ENCODE measurements at places on chromosomes 7 and 10.

- no peak for DNase-seq
These were observed 41.2 kb downstream of the TNRC18 start for GRCh38 chr7:5382281-5382892.

- no peak for DNase-seq
These were observed 53.9 kb upstream of the EFCAB10 start for GRCh38 chr7:105635197-105635596.

- no peak for DNase-seq
These were observed 6.3 kb downstream of the WNT16 start for GRCh38 chr7:121334875-121335648.

GRCh38 chr10:119602241-119603095, 5.7 kb upstream of the TIAL1 start:
- peak; percentile 4 for DNase-seq

- DNase-seq = no peak
These were observed 51.9 kb upstream of the COMTD1 start for GRCh38 chr10:75287697-75288096.

DNA sequence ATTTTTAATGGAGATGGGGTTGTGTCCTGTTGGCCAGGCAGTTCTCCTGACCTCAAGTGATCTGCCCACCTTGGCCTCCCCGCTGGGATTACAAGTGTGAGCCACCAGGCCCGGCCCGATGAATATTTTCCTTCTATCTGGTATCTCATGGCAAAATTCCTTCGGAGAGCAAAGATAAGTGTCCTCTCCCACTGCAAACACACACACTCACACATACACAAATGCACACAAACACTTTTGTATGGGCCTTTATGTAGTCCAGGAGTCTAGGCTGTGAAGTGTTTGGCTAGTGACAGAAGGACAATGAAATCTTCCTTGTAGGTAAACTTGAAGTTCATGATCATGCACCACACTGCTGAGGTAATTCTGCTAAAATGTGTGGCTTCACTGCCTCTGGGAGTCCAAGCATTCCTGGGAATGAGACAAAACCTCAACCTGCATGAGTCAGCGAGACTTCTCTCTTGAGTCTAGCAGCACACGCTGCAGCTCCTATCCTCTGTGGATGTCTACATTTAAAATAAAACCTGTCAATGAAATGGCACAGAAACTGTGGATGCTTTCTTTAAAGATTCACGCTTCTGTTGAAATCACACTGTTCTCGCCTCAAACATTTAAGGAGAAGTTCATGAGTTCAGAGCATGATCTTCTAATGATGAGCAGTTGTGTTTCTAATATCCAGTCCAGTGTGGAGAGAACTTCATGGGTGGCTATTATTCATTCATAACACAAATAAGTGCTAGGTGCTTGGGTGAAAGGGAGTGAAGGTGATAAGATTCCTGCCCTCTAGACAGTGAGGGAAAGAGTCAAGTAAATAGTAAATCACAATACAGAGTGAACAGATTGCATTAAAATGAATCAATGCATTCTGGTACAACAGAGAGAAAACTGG, 96.5 kb downstream of the NRP1 start:
- DNase-seq = no peak

GRCh38 chr10:69466158-69466490, 14.9 kb downstream of the TSPAN15 start:
- no peak for DNase-seq

DNA sequence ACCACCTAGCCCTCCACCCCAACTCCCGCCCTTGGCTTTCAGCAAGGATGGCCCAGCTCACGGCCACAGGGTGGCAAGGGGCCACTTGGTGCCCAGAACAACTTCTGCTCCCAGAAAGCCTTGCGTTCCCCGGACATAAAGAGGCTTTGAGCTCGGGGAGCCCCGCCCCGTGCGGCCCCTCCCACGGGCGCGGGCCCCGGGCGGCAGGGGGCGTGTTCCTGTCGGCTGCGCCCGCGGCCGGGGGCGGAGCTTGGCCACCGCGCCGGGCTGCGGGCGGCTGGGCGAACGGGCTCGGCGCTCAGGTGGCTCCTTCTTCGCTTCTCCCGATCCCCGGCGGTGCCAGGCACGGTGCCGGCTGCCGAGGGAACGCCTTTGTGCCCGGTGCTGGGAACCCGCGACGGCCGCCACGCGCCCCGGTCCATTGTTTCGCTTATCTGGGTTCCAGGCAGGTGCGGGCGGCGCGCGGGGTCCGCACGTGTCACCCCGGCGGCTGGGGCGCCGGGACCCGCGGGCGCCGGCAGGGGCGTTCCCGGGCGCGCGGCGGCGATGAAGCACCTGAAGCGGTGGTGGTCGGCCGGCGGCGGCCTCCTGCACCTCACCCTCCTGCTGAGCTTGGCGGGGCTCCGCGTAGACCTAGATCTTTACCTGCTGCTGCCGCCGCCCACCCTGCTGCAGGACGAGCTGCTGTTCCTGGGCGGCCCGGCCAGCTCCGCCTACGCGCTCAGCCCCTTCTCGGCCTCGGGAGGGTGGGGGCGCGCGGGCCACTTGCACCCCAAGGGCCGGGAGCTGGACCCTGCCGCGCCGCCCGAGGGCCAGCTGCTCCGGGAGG, at the start of gene NFE2L3:
Gene NFE2L3 (plus strand): TSS at position 246 of the 829 bp plus-strand sequence. CDS start 301 bp downstream, at position 547.
- peak; percentile 80 for DNase-seq

GRCh38 chr7:106050746-106051117, 61.4 kb downstream of the SYPL1 start:
- DNase-seq = no peak

DNA sequence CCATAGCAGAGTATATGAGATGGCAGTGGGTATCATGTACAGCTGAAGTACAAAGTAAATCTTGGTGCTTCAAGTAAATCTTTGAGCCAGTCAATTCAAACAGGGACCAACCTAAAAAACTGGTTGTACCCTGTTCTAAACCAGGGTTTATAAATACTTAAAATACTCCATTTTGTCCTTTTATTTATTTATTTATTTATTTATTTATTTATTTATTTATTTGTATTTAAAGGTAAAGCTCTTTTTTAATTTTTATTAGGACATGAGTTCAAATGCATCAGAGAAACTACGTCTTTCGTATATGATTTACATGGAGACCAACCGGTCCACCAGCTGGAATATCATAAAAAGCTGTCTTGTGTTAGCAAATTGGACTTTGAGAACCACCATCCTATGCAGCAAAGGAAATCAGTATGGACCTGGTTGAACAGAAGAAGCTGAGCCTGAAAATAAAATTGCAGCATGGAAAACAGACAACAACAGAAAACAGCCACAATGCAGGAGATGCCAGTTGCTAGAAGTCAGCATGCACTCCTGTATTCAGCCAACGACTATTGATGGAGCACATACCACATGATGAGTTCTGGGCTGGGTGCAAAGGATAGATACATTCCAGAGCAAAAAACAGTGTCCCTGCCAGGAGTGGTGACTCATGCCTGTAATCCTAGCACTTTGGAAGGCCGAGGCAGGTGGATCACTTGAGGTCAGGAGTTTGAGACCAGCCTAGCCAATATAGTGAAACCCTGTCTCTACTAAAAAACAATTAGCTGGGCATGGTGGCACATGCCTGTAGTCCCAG, 60.0 kb downstream of the PLXNA4 start:
- no peak for DNase-seq

DNA sequence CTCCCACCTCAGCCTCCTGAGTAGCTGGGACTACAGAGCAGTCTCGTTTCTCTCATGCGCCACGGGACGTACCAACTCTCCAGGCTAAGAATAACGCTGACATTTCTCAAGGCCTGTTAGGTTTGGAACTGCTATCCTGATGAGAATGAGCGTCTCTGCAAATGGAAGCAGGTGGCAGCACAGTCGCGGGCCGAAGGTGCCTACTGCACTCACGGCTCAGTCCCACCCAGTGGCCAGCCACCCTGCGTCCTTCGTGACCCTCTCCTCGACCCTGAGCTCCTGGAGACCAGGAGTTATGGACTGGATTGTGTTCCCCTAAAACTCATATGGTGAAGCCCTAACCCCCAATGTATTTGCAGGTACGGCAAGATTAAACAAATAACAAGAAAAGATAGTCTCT, 274.1 kb downstream of the PRPF18 start:
- DNase-seq = no peak

Data from central memory CD4-positive, alpha-beta T cell (primary cell).